Iris pigment epithelial cell (primary cell): ENCODE measurements at places on chromosomes 4 and X.

DNA sequence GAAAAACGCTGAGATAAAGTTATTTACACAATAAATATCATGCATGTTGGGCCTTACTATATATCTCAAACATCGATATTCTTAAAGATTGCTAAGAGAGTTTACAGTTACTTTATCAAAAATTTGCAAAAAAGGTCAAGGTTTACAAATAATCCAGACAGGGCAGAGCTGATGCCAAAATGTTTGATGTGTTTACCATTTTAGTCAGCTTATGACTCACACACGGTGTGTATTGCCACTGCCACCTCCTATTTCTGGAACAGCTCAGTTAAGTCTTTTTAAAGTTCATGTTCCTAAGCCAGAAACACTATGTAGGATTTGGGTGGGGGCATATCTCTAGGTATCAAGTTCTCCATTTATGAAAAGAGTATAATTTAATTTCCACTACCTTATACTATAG lies 580.6 kb downstream of the INPP4B start:
- peak; percentile 72 for DNase-seq

DNA sequence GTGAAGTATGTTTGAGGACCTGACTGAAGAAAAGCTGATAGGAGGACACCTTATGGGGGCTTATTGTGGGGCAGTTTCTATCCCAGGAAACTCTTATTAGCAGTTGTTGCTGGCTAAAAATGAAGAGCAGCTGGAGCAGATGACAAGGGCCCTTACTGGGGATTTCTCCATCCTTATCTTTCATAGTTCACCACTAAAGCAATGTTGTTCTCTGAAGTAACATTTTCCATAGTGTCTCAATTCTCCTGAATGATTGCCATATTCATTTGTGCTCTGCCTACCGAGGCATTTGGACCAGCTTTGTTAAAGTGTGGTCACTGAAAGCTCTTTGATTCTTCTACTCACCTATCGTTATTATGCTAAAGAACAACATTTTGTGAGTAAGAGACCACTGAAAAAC lies 7.7 kb downstream of the ENOX2 start:
- peak; percentile 31 for DNase-seq

DNA sequence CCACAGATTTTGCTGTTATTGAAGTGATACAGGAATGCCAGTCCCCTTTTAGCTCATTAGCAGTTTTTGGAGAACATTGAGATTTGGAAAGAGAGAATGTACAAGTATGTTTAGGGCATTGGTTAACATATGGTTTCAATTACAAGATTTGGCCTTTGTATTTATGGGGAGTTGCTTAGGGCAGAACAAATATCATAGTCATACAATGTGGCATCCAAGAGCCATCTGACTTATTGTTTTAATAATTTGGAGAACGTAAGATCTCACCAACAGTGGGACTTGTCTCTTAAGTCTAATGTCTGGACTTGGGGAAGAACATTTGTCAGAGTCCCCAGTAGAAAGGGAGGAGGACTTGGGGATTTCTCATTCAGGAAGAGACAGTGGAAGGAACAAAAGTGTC lies 166.1 kb downstream of the STK32B start:
- no peak for DNase-seq

DNA sequence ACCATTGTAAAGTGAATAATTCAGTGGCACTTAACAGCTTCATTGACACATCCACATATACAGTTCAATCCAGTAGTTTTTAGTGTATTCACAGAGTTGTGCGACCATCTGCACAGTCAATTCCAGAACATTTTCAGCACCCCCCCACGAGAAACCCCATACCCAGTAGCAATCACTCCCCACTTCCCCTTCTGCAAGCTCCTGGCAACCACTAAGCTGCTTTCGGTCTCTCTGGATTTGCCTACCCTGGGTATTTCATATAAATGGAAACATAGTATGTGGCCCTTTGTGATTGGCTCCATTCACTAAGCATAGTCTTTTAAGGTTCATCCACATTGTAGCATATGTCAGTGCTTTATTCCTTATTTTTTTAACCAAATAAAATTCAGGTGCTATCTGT lies 10.0 kb downstream of the MSL3 start:
- DNase-seq, result no peak

- peak; percentile 61 for DNase-seq
These were observed 3.6 kb upstream of the EIF4E start for GRCh38 chr4:98932539-98932938.

DNA sequence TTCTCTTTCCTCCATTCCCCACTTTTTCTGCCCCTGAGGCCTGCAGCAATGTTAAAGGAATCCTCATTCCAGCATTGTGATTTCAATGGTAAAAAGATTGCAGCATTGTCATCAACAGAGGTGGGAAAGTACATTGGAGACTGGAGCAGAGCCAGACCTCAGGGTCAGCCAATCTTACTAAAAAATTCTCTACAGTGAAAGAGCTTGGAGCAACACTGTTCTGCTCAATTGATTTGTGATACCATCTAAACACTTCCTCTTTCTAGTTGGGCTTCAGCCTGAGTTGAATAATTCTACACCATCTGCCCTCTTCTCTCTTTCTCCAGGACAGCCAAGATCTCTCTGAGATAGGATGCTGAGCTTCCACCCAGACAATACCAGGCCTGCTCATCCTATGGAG lies 176.5 kb downstream of the AR start:
- peak; percentile 33 for DNase-seq

- DNase-seq, result no peak
These were observed 194.7 kb upstream of the VCX3A start for GRCh38 chrX:6729626-6730025.

- DNase-seq, result no peak
These were observed 48.9 kb upstream of the ZNF518B start for GRCh38 chr4:10506077-10506476.

DNA sequence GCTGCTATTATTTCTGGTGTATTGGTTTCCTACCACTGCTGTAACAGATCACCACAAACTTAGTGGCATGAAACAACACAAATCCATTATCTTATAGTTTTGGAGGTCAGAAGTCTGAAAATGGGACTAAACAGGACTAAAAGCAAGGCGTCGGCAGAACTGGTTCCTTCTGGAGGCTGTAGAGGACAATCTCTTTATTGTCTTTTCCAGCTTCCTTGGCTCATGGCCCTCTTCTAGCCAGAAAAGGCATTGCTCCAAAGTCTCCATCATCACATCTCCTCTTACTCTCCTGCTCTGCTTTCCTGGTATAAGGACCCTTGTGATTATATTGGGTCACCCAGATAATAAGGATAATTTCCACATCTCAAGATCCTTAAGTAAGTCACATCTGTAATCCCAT lies 121.9 kb downstream of the CLCN4 start:
- no peak for DNase-seq

DNA sequence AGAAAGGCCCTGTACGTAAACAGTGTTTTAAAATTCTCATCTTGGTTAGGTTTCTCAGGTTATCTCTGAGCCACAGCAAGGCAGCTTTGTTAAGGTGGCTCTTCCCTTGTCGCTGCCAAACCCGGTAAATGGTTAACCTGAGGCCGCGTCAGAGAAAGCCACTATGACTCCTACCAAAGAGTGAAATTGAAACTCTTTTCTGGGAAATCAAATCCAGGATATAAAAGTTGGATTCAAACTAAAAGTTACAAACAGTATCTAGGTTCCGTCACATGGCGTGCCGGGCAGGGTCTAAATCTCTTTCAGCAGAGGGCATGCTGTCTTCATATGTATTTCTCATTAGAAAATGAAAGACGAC lies 433 bp downstream of the MMAA start:
- peak; percentile 48 for DNase-seq

DNA sequence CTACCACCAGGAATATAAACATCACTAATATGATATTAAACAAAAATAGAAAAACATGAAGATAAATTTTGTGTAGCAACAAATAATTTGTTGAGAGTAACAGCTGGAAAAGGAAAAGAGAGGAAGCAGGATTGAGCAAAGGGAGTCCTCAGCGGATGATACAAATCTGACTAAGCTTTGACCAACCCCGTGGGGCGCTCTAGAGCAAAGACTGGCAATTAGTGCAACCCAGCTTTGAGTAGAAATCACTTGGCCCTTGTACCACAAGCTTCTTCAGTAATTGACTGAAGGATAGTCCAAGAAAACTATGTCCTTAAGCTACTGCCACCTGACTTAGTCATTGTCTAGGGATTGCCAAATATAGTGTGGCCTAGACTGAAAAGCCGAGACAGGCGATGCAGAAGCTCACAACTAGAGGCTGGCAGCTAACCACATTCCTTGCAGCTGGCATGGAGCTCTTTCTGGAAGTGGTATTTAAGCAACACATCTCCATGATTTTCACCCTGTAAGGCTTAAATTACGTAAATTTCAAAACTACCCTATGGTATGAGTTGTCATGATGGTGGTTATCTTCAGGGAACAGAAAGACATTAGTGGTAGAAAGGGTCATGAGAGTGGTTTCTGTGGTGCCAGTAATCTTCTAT lies 396.0 kb downstream of the PDGFC start:
- peak; percentile 43 for DNase-seq

DNA sequence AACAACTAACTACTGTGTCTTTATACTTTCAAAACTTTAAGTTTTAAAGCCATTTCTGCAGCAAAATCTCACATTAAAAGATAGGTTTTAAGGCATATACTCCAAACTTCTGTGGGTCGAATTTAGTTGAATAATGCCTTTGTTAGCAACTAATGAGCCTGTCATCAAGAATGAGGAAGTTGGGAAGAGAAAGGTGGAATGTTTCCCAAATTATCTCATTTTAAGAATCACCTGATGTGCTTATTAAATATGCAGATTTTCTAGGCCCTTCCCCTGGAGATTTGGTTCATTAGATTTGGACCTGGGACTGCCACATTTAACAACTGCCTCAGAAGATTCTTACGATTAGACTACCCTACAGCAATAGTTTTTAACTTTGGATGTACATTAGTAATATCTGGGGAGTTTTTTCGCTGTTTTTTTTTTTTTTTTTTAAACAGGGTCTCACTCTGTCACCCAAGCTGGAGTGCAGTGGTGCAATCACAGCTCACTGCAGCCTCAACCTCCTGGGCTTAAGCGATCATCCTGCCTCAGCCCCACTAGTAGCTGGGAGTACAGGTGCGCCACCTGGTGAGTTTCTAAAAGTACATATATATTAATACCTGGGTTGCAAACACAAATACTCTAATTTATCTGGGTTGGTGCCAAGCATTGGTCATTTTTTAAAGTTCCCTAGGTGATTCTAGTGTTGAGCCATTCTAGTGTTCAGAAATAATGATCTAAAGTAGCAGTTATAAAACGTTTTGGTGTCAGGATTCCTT lies 16.1 kb upstream of the TASL start:
- DNase-seq, result no peak

DNA sequence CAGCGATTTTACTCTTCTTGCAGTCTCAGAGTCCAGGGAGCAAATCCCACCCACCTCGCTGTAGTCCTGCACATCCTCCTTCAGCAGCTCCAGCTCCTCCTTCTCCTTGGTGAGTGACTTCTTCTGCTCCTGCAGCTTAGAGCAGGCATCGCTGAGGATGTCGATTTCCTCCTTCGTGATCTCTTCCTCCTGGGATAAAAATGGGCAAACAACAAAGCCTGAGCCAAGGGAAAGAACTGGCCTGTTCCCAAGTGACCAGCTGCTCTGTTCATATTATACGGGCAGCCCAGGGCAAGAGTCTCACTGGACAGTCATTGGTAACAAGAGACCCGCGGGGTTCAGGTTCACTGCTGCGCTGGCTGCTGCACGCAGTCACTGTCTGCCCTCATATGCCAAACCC lies 26.2 kb downstream of the FGFR3 start:
- DNase-seq, result no peak

GRCh38 chr4:124386163-124386562 lies 326.4 kb downstream of the ANKRD50 start:
- DNase-seq, result no peak

DNA sequence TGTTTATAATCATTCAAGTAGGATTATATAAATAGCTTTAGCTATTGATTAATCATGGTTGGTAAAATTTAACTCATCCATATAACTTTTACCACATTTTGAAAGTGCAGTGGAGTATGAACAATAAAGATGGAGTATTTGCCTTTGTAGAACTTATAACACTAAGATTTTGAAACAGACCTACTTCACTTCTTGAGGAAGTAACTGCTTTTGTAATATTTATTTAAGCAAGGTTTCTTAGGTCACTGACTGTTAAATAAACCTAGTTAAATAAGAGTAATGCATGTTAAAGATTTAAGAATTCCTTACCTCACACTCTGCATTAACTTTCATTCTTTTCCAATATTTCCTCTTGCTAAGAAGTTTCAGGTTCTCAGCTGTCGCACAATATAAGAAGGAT lies 242.5 kb downstream of the CFAP299 start:
- DNase-seq, result no peak

- no peak for DNase-seq
These were observed 75.9 kb upstream of the CITED1 start for GRCh38 chrX:72381439-72382201.

DNA sequence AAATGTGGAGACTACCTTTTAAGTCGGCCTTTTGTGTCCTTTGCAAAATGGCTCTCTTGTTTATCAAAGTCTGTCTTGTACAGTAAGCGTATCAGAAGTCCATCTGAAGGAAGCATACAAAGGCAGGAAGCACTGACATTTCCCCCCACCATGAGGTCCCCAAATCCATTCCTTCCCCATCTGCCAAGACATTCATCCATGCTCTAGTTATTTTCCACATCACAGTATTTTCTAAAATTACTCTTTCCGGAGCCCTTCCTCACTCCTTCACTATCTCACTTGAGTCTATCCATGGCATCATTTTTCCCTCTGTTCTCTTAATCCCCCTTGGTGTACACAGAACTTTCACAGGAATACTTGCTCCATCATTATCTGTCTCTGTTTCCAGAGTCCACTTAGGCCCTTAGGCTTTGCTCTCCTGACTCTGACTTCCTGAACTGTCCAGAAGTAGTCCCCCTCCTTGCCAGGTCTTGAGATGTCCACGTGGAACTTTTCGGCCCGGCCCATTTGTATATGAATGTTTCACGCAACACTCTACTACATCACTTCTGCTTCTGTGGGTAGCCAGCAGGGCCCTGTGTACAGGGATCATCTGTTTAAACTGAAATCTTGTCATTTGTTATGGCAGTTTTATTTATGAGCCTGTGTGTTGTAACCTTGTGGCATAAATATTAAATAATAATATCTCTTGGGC lies 2.1 kb downstream of the SEL1L3 start:
- peak; percentile 65 for DNase-seq

GRCh38 chrX:22310779-22311178 lies 38.1 kb downstream of the CBLL2 start:
- peak; percentile 53 for DNase-seq

GRCh38 chr4:108060164-108060563 lies 70.5 kb downstream of the HADH start:
- peak; percentile 56 for DNase-seq

DNA sequence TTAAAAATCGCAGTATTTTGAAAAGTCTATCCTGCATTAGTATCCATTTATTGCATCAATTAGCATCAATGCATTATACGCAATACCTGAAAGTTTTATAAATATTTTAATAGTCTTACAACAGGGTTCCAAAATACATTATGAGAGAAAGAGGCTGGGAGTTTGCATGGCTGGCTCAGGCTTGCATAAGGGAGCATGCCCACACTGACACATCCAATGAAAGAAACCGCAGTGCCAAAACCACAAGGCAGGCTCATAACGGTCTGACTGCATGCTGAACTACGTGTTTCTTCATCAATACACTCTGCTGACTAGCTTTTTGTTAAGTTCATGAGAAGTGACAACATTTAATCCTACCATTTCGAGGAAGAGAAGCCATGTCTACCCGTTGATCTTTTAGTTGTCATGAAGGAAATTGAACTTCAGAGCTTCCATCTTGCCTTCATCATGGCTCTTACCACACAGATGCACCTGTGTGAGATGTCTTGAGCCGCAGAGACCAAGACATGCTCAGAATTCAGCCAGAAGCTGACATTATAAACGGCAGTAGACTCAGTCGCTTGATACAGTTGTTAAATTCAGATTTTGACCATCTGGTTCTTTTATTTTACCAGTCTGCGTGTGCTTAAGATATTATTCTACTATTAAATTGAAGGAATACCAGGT lies 168.8 kb upstream of the FRG1 start:
- DNase-seq, result no peak
